ENCODE measurements at places on chromosomes 4 and X.

DNA sequence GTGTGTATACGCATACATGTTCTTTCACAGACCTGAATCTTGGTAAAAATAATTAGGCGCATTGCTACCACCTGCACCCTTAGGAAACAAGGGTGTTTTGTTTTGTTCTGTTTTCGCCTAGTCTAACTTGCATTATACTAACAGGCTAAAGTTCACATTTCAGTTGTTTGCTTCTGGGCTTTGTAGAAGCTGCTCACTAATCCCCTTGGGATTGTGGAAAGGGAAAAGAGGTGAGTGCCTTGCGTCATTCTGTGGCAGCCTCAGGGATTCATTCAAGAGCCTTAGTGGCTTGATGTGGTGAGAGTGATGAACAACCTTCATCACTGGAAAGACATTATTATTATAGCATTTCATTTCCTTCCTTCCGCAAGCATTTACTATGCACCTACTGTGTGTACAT lies 331.1 kb downstream of the ADGRL3 start:
- DNase-seq = no peak

GRCh38 chr4:102454981-102455685 lies 46.0 kb upstream of the NFKB1 start:
- no peak for DNase-seq

DNA sequence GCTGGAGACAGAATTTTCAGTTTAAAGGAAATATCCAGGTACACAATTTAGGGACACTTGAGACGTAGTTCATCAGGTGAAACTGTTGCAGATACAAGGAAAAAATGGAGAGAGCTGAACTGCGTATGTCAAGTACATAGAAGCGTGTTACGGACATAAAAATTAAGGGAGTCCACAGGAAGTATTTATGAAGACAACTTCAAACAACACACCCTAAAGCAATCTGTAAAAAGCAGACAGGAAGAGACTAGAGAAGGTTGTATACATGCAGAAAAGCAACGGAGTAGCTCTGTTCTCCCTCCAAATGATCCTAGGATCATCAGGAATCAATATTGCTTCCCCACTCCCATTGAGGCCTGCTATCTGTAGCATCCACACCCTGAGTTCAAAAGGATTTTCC lies 5.8 kb downstream of the CASK start:
- no peak for DNase-seq

GRCh38 chr4:114383067-114383466 lies 215.5 kb upstream of the UGT8 start:
- no peak for DNase-seq

GRCh38 chrX:124263743-124264142 lies 68.7 kb upstream of the TEX13D start:
- DNase-seq = no peak

DNA sequence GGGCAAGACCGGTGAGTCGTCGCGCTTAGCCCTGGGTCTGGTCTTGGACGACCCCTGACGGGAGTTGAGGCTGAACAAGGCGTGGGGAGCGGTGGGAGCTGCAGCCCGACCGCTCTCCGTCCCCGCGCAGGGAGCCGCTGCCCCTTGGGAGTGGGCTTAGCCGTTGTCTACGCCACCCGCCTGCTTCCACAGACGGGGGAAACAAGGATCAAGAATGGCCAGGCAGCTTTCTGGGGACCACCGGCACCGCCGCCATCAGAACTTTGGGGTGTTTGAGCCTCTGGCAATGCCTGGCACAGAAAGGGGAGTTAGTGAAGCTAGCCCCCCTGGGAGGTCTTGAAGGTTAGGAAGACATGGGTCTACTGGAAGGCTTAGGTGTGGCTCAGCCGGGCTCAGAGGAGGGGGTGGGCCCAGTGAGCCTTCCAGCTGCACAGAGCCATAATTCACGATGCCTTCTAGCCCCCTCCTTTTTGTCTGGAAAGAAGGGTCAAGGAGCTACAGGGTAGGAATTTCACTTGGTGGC lies 583 bp downstream of the RASL11B start:
- no peak for DNase-seq

GRCh38 chr4:168841000-168841671 lies 168.9 kb downstream of the CBR4 start:
- DNase-seq = no peak

DNA sequence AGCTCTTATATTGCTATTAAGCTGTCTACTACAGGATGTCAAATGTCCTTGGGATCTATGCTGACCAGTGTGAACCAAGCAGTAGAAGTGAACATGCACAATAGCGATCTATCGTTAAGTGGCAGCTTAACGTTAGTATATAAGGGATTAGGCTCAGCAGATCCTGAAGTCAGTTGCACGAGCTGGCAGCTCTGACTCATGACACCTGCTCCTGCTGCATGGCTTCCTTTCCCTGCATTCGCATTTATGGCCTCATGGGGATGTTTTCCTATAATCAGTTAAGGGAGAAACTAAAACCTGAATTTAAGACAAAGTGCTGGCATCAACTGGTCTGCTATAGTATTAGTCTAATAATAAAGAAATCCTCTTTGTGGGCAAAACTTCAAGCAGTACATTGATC lies 12.7 kb upstream of the MCUB start:
- DNase-seq = no peak

DNA sequence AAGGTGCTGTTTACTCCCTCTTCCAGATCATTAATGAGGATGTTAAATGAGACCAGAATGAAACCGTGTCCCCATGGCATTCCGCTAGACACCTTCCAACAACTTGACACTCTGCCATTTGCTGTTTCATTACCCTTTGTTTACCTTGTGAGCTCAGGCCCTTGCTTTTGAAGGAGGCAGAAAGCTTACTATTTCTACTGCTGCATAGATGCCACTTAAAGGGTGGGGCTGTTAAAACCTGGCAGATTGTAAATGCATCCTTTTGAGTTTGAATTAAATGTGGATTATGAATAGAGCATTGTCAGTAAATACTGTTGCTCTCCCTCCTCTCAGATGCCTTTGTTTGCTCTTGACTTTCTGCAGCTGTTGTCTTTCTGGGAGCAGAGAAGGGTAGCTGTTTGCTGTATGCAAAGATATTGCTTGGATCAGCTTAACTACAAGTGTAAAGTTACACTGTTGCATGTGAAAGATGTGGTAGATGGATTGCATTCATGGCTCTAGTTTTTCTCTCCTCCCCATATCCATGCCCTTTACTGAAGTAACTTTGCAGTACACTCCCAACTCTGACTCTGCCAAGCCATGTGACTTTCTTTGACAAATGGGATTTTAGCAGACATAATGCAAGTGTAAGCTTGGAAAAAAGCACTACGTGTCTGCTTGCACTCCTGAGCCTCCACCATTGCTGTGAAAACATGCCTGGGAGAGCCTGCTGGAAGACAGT lies 75.0 kb upstream of the DHX15 start:
- DNase-seq = no peak

All from activated CD4-positive, alpha-beta memory T cell treated with anti-CD3 and anti-CD28 coated beads, Interleukin-2, amount 10 ng/mL, durations not matched to agents 7 days and 5 days (primary cell).